ENCODE measurements at places on chromosomes 1 and 21. TPM values are rescaled to one million over a fixed set of nuclear protein-coding genes. Genes with fewer than 3 reads are reported as not detected.

DNA sequence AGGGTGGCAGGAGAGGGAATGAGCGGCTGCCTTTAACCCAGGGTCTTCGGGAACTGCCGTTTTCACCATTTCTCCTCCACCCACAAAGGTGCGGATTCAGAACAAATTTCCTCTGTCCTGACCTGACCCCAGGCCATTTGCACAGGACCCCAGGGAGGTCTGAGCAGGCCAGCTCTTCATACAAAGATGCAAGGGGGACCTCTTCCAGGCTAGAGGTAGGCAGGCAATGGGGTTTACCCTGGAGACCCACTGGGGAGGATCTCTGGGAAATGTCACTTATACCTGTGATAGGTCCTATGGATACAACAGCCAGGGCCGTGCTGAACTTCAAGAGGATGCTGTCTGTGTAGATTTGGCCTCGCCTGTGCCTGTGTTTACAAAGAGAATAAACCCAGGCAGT lies 89.7 kb upstream of the VAMP3 start:
- DNase-seq: no peak

- DNase-seq: no peak
These were observed 98.7 kb upstream of the PDC start for GRCh38 chr1:186559601-186560116.

DNA sequence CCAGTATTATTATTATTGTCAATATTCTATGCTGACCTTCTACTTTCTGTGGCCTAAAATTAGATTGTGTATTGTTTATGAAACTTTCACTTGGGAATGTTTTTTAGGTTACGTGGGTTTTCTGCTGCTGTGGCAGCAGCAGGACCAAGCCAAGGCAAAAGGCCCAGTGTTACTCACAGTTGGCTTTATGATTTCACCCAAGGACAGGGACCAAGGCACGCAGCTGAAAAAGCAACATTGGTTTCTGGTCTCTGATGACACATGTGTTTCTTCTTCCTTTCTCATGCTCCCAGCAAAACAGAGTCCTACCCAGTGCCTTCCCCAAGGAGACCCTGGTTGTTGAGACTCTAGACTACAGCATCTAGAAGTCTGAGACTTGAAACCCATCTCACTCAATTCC lies 413.7 kb downstream of the SETD4 start:
- no peak for DNase-seq

DNA sequence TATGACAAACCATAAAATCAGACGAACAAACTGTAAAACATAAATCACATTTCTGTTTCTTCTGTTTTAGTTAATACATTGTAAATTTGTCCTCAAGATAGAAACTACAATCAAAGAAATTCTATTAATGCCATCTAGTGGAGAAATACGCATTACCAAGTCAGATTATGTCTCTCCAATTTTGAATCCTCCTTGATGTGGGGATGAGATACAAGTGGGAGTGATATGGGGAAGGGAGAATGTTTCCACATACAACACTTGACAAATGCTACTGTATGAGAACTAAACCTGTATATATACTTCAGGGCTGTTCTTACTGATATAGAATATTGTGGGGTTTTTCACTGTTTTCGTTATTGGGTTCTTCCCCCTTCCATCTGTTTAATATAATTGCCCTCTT lies 2.6 kb downstream of the HFM1 start:
- no peak for DNase-seq

DNA sequence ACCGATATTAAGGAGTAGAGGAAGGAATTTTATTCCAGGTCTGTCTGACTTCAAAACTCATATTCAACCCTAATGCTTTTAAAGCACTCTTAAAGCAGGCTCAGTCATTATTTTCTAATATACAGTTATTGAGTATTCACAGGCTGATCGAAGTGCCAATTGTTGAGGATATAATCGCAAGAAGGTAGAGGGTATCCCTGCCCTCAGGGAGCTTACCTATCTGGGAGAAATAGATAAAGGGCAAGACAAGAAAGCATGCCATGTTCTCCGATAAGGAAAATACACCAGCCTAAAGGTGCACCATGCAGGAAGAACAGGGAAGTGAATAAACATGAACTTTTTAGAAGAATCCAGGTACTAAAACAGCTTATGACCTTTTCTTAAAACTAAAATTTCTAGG lies 361.2 kb downstream of the SMYD3 start:
- no peak for DNase-seq

GRCh38 chr1:24021403-24022266 lies 41.5 kb upstream of the SRSF10 start:
- DNase-seq: no peak

DNA sequence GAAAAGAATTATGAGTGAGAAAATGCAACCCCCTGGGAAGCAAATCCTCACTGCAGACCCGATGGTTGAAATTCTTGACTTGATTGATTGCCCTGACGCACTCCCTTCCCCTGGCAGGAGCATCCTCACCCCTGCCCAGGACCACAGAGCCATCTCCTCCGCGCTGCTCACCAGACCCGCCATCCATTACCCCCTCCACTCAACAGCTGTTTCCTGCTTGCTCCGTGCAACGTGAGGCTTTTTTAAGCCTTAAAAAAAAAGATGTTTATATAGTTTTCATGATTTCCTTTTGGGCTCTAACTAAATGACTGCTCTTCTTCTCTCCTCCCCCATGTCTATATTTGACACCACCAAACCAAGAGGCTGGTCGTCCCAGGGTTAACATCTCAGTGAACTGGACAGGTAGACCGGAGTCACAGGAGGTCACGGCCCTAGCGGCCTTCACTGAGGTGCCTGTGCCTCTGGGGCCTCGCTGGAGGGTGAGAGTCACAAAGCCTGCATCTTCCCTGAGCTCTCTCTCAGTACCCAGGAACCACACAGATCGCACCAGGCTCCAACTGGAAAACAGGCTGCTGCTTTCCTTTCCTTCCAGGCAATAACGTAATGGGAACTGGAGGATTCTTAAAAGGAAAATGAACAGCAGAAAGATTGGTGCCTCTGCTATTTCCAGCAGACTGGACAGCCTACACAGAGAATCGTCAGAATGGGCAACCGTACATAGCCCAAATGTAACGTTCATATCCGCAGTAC lies 49.8 kb downstream of the ZBTB18 start:
- no peak for DNase-seq

- DNase-seq: no peak
These were observed 235.6 kb downstream of the SMYD3 start for GRCh38 chr1:246271516-246271915.

Gene GBP7
- 0.11 TPM for total RNA-seq

GRCh38 chr1:171252482-171252881 lies 4.2 kb downstream of the FMO1 start:
- peak; percentile 31 for DNase-seq

DNA sequence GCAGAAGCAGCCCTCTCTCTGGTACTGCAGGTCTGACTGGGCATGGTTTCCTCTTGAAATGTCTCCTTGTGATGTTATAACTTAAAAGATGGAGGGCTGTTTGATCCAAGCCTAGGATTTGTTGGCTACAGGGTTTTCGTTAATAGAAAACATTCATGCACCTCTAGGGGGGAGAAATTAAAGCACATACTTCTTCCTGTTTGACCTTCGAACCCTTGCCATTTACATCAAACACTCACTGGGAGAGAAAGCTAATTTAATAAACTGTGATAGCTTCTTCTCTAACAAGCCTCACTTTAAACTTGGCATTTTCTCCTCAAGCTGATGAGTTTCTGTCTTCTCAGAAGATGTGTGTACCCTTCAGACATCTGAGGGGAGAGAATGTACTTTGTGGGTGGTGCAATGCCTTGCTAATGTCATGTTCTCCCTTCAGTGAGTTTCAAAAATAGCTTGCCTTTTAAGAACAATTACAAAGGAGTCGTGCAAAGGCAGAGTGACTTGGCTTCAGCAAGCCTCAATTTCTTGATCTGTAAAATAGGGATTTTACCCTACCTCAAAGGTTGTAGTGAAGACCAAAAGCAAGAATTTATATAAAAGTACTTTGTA lies 20.4 kb downstream of the CACHD1 start:
- DNase-seq: no peak

Gene RHBG
- total RNA-seq: not detected

DNA sequence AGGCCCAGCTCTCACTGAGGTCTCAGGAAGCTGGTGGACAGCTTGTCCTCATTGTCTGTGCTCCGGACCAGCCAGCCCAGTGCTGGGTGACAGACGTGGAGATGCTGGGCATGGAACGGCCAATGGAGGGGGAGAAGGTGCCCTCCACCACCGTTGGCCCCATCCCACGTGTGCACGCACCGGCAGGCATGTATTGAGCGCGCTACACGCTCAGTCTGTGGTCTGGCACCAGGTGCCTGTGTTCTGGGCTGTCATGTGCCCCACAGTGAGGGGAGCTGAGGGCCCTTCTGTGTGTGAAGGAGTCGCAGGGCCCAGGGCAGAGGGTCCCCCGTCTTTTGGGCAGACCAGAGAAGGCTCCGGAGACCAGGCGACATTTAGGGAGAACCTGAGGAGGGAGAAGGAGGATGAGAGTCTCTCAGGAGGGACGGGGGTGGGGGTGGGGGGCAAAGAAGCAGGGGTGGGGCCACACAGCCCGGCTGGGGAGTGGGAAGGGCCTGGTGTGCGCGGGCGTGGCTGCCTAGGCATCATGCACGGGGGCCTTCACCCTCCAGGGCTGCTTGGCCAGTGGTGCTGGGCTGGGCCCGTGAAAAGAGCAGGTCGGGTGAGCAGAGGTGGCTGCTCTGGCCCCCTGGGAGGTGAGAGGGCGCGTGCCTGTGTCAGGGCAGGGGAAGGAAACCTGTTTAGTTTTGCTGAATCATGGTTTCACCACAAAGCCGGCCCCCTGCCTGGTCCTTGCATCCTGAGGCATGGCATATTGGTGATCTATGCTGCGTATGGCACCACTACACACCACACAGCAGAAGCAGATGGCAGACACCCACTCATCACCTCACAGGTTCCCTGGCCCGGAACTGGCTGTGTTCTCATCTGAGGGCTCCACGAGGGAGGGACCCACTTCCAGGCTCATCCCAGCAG lies 86.7 kb upstream of the TTC34 start:
- DNase-seq: no peak

- no peak for DNase-seq
These were observed 138.1 kb upstream of the KCNJ6 start for GRCh38 chr21:38054334-38054733.

Gene CFHR2
- not detected for total RNA-seq

DNA sequence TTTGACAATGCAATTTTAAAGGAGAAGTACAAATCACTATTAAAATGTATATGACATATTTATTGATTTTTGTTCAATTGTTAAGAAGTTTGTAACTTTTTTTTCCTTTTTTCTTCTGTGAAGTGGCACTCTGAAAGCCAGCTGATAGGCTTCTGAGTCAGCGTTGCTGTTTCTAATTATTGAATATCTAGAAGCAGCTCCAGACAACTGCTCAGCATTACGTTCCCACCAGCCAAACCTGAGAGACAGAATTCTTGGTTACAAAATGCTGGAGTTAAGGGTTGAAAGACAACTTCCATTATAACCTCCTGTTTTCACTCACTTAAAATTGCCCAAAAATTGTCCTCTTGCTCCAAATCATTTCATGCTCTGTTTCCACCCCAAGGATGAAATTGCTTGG lies 31.4 kb upstream of the LMX1A start:
- no peak for DNase-seq

DNA sequence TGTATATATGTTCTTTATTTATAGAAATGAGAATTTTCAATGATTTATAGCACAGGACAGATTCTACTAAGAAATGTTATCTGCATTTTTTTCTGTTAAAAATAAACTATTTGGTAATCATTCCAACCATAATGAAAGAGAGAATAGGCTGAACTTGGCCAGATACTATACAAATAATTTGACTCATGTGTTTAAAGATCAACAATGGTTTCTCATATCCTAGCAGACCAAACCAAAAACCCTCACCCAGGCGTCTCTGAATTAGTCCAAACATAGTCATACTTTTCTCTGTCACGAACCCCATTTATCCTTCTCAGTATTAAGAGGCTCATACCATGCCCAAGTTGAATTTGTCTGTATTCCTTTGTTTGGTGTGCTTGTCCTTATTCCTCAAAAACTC lies 40.3 kb downstream of the RPE65 start:
- DNase-seq: no peak

DNA sequence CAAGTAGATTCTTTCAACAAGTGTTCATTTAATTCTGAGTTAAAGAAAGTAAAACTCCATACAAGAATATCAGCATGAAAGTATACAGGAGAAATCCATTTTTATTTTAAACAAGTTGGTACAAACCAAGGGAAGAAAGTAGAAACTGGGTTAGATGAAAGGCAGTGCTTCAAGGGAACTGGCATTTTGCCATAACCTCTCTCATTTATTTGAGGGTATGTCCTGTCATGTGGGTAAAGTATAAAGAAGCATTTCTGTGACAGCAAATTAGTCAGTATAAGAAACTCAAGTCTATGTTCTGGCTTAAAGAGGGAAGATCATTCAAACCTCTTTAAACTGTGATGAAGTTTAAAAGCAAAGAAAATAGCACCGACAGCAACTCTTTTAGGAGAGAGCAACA lies 32.0 kb downstream of the OLFM3 start:
- no peak for DNase-seq

- DNase-seq: no peak
These were observed 2.9 kb downstream of the JAK1 start for GRCh38 chr1:64963466-64963865.

DNA sequence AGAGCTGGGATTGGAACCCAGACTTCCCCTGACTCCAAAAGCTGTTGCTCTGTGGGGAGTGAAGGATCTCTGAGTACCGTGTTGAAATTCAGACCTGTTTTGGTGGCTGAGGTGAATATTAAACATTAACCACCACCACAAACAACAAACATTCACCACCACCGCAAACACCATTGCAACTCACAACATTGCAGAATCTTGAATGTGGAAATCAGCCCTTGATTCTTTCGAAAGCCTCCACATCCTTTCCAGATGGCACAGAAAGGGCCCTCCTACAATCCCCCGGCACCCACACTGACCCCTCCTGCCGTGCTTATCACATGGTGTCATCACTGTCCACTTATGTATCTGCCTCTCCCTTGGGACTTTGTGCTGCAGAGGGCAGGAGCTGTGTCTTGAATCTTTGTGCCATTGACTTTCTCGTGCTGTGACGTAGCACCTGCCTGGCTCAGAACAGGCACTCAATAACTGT lies 1.4 kb downstream of the CDA start:
- DNase-seq: no peak

Gene ETNK2
- 0.11 TPM for total RNA-seq

- DNase-seq: no peak
These were observed 20.2 kb downstream of the NCMAP start for GRCh38 chr1:24575905-24576587.

Gene GCSAML
- total RNA-seq: not detected

Gene FCRL3
- total RNA-seq: 0.37 TPM

- no peak for DNase-seq
These were observed 26.1 kb upstream of the ZNF496 start for GRCh38 chr1:247357781-247358211.

GRCh38 chr1:158176399-158176798 lies 4.3 kb upstream of the CD1D start:
- no peak for DNase-seq

- no peak for DNase-seq
These were observed 869.9 kb downstream of the MRPL39 start for GRCh38 chr21:24737296-24737850.

DNA sequence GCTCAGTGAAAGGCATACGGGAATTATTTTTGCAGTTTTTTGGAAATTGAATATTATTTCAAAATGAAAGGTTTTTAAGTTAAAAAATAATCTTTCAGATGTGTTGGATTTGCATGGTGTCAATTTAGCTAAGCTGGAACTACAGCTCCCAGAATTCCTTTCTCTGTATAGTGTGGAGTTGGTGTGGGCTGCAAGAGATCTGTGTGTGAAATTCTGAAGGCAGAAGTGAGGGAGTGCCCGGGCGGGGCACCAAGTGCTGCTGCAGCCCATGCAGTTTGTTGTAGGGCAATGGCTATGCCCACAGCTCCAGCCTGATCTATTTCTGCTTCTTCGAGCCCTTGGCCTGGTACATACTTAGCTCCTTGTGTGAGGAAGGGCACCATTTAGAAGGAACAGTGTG lies 60.5 kb upstream of the CSF1 start:
- no peak for DNase-seq
